CD4-positive, alpha-beta T cell treated with Interleukin-21 for 1 hour (primary cell): ENCODE measurements at places on chromosomes 4 and X.

GRCh38 chr4:165921546-165921945 is 48.5 kb downstream of the TLL1 start:
- no peak for DNase-seq

DNA sequence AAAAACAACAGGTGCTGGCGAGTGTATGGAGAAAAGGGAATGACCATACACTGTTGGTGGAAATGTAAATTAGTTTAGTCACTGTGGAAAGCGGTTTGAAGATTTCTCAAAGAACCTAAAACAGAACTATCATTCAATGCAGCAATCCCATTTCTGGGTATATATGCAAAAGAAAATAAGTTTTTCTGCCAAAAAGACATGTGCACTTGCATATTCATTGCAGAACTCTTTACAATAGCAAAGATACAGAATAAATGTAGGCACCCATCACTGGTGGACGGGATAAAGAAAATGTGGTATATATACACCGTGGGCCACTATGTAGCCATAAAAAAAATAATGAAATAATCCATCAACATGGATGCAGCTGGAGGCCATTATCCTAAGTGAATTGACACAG is 105.1 kb upstream of the FSTL5 start:
- no peak for DNase-seq

GRCh38 chrX:34555481-34555880 is 101.6 kb downstream of the TMEM47 start:
- no peak for DNase-seq

GRCh38 chrX:31190221-31190975 is 118.6 kb upstream of the FTHL17 start:
- DNase-seq: no peak
